ENCODE measurements at places on chromosomes 16 and 17.

- DNase-seq = no peak
Measured at GRCh38 chr16:10806698-10807097, 11.9 kb downstream of the TVP23A start.

DNA sequence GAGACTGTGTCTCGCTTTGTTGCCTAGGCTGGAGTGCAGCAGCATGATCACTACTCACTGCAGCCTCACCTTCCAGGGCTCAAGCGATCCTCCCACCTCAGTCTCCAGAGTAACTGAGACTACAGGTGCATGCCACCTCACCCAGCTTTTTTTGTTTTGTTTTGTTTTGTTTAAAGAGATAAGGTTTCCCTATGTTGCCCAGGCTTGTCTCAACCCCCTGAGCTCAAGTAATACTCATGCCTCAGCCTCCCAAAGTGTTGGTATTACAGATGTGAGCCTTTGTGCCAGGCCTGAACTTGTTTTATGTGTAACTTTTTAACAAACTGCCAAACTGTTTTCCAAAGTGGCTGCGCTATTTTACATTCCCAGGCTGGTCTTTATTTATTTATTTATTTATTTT, 41.8 kb upstream of the NUDT7 start:
- DNase-seq = no peak

DNA sequence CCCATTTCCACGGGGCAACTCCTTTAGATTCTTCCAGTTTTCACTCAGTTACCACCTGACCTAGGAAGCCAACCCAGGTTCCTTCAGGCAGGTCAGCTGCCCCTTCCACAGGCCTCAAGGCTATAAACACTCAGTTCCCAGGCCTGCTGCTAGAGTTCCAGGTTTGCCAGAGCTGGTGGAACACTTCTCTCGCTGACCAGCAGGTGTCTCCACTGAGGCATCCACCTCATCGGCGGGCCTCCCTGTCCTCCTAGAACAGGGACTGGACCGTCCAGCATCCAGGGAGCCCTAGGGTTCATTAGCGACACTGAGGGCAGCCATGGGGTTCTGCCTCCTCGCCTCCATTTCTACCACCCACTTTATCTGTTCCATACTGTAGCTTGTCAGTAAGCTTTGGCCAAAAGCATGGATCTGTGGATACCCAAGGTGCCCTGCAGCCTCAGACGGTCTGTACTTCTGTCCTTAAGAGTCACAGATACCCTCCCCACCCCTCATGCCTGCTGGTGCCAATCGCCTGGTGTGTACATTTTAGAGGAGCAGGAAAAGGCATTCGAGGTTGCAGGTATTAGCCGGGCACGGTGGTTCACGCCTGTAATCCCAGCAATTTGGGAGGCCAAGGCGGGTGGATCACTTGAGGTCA, 29.0 kb downstream of the PIMREG start:
- DNase-seq = peak; percentile 86

DNA sequence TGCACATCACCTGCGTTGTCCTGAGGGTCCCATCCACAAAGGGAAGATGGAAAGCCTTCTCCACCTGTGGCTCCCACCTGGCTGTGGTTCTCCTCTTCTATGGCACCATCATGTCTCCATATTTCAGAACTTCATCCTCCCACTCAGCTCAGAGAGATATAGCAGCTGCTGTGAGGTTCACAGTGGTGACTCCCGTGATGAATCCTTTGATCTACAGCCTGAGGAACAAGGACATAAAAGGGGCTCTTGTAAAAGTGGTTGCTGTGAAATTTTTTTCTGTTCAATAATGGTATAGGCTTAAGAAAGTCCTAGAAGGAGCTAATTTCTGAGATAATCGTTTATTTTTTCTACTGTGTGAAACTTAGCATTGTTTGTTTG, 18.7 kb downstream of the ZNF200 start:
- DNase-seq = no peak

DNA sequence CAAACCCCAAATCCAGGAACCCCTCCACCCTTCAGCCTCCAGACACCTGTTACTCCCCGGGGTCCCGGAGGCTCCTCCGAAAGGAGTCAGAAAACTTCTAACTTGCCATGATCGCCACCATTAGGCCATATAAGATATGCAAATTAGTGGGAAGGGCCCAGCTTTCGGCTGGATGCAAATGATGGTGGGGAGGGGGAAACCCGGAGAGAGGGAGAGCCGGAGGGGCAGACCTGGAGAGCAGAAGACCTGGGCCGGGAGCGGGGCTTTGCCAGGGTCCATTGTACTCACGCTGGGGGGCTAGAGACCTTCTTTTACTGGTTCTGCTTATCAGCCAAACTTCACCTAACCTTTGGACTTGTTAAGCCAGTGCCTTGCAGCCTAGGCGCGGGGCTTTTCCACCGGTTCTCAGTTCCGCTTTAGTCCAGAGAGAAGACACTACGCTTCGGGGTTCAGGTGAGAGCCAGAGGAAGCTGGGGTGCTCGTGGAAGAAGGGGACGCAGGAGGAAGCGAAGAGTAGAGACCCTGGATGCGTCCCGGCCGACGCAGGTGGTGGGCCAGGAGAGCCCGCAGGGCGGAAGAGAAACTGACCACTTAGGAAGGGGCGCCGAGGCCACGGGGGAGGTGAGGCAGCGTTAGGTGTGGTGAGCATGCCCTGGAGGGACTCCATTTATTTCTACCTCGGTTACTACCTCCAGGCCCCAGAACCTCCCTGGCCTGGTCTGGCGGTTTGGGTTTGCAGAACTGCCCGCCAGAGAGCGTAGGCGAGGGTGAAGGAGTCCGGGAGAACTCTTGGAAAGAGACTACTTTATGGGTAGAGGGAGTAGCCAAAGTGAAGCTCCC, at the start of gene HNF1B:
HNF1B (minus strand) TSS at position 99 of the 840 bp plus-strand sequence. CDS start 175 bp downstream, outside the sequence.
- DNase-seq = no peak

GRCh38 chr17:10034719-10035475, 129.8 kb upstream of the RCVRN start:
- DNase-seq = peak; percentile 61

DNA sequence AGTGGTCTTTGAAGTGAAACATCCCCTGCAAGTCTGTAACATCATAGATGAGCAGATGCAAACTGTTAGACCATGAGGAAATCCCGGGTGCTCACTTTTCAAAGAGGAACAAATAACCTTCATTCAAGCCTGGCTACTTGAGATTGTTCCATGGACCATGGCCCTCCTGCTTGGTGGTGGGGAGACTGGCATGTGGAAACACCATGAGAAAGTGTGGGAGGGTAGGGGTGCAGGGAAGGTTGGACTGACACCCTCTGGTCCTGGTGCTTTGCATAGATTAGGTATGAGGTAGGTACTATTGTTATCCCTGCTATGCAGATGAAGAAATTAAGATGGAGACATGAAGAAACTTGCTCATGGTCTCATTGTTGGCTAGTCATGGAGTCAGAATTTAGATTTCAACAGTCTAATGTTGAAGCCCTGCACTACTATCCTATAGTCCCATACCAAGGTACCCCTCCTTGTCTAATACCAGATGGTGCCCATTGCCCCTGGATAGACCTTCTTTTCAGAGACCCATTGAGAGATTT, 59.0 kb downstream of the SPACA3 start:
- DNase-seq = no peak

DNA sequence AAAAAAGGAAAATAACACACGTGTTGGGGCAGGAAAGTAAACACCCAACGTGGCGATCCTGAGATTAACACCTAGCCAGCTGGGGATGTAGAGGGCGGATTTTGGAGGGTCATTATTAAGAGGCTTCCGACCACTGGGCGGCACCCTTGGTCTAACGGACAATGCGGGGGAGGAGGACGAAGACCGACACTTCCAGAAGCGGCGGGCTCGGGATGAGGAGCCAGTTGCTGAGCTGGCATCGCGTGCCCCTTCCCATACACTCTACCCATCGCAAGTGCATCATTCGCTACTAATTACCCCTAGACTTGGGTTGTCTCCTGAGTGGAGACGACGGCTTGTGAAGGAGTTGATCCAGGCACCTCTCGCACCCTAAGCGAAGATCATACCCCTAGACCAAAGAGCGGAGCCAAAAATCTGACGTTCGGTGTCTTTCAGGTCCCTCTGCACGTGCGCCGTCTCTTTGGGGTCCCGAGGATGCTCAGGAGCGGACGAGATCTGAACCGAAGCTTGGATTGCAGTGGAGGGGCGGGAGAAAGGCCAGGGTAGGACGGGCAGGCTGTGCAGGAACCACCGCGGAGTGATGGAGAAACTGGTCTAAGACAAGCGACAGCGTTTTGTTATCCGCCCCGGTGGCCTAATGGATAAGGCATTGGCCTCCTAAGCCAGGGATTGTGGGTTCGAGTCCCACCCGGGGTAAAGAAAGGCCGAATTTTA, 17.6 kb downstream of the ZNF213 start:
- peak; percentile 95 for DNase-seq

GRCh38 chr16:1713933-1714332, 7.9 kb downstream of the MAPK8IP3 start:
- no peak for DNase-seq

DNA sequence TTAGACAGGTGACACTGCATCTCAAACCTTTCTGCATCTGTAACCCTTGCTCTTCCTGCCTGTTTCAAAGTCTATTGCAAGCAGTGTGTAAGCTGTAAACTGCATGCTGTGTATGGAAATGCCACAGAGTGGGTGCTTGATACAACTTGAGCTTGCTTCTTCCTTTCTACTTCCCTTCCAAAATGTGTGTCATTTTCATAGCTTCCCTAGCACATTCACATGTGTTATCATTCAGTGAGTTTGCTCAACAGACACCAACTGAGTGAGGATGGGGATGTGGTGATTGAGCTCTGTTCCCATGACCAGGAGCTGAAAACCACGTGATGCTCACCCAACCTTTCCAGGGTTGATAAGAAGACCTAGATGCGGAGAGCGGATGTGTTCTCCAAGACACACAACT, 111.1 kb downstream of the VAT1L start:
- no peak for DNase-seq

DNA sequence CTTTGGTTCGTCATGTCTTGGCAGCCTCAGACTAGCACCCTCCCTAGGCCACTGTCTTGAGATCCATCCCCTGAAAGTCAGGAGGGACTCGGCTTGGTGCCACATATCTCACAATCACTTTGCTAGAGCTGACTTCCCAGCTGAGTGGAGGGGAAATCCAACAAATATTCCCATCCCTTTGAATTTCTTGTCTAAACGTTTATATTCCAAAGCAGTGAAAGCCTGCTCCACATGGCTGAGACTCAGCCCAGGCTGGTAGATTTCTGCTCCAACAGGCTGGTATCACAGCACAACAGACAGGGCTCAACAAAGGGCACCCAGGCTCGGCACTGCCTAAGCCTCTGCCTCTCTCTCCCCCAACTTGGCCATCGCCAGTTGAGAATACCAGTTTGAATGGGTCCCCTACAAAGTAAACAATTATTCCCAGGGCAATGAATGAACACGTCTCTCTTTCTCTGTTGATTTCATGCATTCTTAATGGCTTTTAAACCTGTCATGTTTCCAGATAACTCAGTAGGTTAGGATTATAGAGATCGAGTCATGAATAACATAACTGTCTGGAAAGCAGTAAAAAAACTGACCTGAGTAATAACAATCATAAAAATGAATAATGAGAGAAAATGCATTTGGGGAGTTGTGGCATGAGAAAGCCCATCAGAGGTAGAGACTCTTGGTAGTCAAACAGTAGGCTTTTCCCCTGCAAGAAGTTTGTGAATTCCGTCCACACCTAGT, 1.0 kb downstream of the KRT13 start:
- DNase-seq = no peak

- no peak for DNase-seq
Measured at GRCh38 chr16:1381612-1382406, 30.1 kb downstream of the GNPTG start.

- peak; percentile 24 for DNase-seq
Measured at GRCh38 chr16:81036751-81037350, 1.2 kb downstream of the ATMIN start.

DNA sequence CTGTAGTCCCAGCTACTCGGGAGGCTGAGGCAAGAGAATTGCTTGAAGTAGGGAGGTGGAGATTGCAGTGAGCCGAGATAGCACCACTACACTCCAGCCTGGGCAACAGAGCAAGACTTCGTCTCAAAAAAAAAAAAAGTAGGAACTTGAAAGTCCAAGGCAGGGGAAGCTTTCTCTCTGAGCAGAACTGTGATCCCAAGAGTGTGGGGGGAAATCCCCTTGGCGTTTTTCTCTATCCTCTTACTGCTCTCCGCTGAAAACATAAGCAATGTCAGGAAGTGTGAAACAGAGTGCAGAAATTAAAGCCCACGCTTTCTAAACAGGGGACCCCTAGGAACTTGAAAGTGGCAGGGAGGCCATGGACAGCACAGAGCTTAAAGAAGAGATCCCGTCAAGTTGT, 9.8 kb upstream of the CMTM3 start:
- no peak for DNase-seq

GRCh38 chr17:75590849-75591721, 3.5 kb downstream of the MYO15B start:
- no peak for DNase-seq

DNA sequence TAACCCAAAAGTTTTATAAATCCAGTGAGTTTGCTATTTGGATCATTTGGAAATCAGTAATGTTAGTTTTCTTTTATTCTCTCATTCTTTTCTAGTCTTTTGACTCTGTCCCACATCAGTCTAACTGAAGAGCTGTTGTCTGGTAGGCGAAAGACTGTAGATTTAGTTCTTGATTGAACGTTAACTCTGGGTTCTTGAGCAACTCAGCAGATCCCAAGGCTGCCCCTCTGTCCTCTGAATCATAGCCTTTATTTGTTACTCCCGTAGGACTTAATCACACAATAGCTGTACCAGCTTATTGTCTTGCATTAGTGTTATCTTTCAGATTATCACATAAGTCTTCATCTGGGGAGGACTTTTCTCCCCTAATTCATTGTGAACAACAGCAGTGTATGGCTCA, 119.3 kb upstream of the TOM1L1 start:
- no peak for DNase-seq

DNA sequence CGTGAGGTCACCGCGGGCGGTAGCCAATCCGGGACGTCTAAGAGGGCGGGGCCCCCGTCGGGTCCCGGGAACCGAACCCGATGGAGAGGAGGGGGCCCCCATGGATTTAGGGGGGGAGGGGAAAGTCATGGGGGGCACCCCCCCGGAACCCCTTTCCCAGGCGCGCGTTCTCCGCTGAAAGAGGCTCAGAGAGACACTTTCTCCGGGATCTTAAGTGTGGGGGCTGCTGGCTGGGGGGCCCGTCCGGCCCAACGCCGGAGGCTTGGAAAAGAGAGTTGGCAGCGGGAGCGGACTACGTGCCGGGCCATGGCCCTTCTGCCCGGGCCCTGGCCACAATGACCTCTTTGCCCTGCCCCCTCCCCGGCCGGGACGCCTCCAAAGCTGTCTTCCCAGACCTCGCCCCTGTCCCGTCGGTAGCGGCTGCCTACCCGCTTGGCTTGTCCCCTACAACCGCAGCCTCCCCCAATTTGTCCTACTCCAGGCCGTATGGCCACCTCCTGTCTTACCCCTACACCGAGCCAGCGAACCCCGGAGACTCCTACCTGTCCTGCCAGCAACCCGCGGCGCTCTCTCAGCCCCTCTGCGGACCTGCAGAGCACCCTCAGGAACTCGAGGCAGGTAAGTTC, at the start of gene DLX4:
DLX4 (plus strand) TSS at position 57 of the 626 bp plus-strand sequence; CDS start at position 336, 279 bp downstream.
- no peak for DNase-seq

GRCh38 chr17:59439262-59439661, 107.8 kb downstream of the YPEL2 start:
- DNase-seq = no peak

Measured in right hindlimb (tissue), 1 donor.